Airway epithelial cell (primary cell): ENCODE measurements at places on chromosomes 3 and 15. TPM values are rescaled to one million over a fixed set of nuclear protein-coding genes. Genes with fewer than 3 reads are reported as not detected.

Gene PLOD2
- total RNA-seq: 44.8 and 50.0 TPM in 2 replicates

Gene SLC28A1
- not detected in 2 replicates for total RNA-seq

Gene LTK
- total RNA-seq: 0.05 and 0.35 TPM in 2 replicates

Gene THRB
- total RNA-seq: 2.0 and 2.8 TPM in 2 replicates

Gene LEO1
- 33.4 and 35.1 TPM in 2 replicates for total RNA-seq

Gene ZDHHC19
- total RNA-seq: not detected in 2 replicates

Gene FETUB
- 1.2 and 2.8 TPM in 2 replicates for total RNA-seq

Gene ZIC4
- not detected in 2 replicates for total RNA-seq

Gene MB21D2
- total RNA-seq: 4.7 and 5.1 TPM in 2 replicates

Gene AMIGO3
- total RNA-seq: 0.19 and 0.42 TPM in 2 replicates

Gene CCR9
- not detected in 2 replicates for total RNA-seq

Gene SLC15A2
- 1.1 and 3.0 TPM in 2 replicates for total RNA-seq

Gene RARRES1
- 2.1 TPM in 1 of 2 replicates, not detected in the other for total RNA-seq

Gene PARP16
- total RNA-seq: 3.0 and 4.6 TPM in 2 replicates

Gene CDCP1
- total RNA-seq: 37.9 and 62.0 TPM in 2 replicates

Gene PLSCR5
- not detected in 2 replicates for total RNA-seq

Gene DHX36
- 41.2 and 50.6 TPM in 2 replicates for total RNA-seq

Gene RAB6B
- total RNA-seq: 0.05 and 0.35 TPM in 2 replicates

Gene PLA2G4E
- total RNA-seq: 3.7 and 5.1 TPM in 2 replicates

Gene ARID3B
- 3.2 and 8.3 TPM in 2 replicates for total RNA-seq

Gene SSUH2
- total RNA-seq: 0.09 and 0.35 TPM in 2 replicates

Gene TEX55
- not detected in 2 replicates for total RNA-seq

Gene TLR9
- total RNA-seq: 0.07 TPM in 1 of 2 replicates, not detected in the other

Gene SLC35G2
- total RNA-seq: 1.3 and 3.4 TPM in 2 replicates

Gene MEIS2
- total RNA-seq: 6.3 and 10.1 TPM in 2 replicates

Gene SCN11A
- not detected in 2 replicates for total RNA-seq

Gene GOLGA8K
- total RNA-seq: 0.07 TPM in 1 of 2 replicates, not detected in the other

Gene CISH
- 4.6 and 6.9 TPM in 2 replicates for total RNA-seq

Gene CD276
- 82.4 and 83.8 TPM in 2 replicates for total RNA-seq

Gene KNL1
- total RNA-seq: 12.6 and 20.0 TPM in 2 replicates

Gene C3orf52
- 7.2 and 8.8 TPM in 2 replicates for total RNA-seq

Gene CD80
- not detected in 2 replicates for total RNA-seq

Gene CRELD1
- total RNA-seq: 17.4 and 25.5 TPM in 2 replicates

Gene CMTM8
- total RNA-seq: 6.9 and 7.8 TPM in 2 replicates

Gene KAT2B
- 2.0 and 5.5 TPM in 2 replicates for total RNA-seq

Gene CLDN16
- 0.37 and 0.56 TPM in 2 replicates for total RNA-seq

Gene PRC1
- total RNA-seq: 99.7 and 110 TPM in 2 replicates

Gene NCK1
- 34.8 and 47.8 TPM in 2 replicates for total RNA-seq

Gene SLC22A14
- total RNA-seq: not detected in 2 replicates
